Testis (tissue), 5 donors: ENCODE measurements at places on chromosomes 5 and 9.

DNA sequence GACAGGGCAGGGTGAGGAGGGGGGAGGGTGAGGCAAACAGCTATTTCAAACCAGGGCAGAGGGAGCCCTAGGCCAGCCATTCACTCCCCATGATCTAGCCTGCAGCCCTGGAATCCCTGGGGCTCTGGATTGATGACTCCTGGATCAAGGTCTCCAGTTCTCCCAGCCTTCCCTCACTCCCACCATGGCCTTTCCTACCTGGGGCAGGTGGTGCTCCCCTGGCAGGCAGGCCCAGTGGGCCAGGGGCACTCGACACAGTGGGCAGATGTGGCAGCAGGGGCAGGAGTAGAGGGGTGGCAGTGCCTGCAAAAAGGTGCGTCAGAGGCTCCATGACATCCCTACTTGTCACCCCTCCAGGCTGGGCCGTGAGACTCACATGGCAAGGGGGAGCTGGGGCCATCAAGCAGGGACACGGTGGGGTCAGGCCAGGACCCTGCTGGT, 6.0 kb downstream of the KIF12 start:
- no peak for DNase-seq

GRCh38 chr9:35790385-35791296, 750 bp upstream of the NPR2 start:
- DNase-seq: peak; percentile 85

DNA sequence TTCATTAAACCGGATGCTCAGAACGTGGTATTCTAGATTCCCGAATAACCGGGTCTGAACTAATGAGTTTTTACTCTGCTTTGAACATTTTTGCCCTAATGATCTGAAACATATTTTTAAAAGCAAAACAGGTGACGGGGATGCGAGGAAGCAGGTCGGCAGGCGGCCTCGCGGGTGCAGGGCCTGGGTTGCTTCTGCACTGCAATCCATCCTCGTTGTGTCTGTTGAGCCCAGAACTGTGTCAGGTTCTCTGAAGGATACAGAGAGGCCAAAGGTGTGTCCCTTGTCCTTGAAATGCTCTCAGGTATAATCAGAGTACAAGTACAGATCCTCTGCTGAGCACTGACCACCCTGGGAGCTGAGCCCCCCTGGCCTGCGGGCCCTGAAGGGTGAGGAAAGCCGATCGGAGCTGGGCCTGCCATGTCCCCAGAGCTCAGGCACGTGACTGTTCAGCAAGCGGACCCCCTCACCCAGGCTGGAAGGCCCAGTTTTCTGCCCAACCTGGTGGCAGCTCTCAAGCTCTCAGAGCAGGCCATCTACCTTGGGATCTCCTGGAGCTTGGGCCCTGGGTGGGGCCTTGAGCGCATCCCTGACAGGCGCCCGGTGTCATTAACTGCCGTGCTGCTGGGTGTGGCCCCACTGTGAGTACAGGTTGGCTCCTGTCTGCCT, 151.8 kb downstream of the OLFM1 start:
- no peak for DNase-seq

DNA sequence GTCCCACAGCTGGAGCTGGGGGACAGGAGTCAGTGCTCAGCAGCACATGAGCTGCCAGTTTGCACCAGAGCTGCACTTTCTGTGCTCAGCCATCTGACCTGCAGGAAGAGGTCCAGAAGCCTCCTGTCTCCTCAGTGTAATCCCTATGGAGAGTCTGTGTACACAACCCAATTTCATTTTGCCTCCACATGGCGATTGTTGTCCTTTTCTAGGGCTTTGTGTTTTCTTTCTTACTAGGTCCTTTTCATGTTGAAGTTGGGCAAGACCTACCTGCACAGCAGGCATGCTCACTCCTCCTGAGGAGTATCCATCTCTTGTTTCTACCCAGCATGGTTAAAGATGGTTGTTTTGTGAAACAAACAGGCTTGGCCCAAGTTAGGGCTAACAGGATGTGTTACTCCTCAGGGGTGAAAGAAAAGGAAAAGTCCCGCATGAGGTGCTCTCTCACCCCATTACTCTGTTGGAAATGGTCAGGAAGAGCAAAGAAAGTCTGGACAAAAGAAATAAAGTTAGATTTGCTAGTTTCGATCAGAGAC, 273.0 kb downstream of the TMEM167A start:
- no peak for DNase-seq

DNA sequence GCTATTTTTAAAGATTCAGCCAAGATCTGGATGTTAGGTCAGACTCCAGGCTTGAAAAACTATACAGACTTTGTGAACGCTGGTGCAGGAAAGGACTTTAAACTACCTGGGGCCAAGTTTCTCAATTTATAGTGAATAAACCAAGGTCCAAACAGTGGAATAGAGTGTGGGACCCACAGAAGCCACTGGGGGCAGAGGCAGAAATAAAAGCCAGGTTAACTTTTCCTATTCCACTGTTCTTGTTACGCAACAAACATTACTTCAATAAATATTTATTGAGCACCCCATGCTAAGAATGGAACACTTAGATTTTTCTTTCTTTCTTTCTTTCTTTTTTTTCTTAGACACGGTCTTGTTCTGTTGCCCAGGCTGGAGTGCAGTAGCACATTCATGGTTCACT, 11.0 kb upstream of the HAVCR1 start:
- DNase-seq: no peak

DNA sequence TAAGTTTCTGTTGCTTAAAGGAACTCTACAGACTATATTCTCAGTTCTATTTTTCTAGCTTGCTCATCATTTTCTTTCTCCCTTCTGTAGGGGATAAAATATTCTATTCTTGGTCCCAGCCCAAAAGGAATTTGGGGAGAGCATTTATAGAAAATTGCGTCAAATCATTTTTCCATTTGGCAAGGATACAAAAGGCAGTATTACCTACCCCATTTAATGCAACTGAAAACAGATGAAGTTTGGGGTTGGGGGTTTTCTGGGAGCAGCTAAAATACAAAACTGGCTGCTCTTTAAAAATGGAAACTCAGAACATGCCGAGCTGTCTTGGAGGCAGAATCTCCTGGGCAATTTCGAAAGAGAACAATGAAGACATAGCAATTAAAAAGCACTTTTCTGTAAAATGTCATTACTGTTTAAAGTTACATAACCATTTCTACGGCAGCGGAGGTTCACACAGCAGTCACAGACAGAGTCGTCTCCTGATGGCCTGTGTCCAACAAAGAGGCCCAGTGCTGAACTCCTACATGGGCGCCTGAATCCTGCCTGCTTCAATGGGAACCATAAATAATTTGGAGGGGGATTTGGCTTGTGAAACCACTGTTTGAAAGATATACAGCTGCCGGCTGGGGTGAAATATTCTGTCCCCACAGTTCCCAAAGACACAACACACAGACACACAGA, 152.4 kb downstream of the BRINP1 start:
- DNase-seq: peak; percentile 46

DNA sequence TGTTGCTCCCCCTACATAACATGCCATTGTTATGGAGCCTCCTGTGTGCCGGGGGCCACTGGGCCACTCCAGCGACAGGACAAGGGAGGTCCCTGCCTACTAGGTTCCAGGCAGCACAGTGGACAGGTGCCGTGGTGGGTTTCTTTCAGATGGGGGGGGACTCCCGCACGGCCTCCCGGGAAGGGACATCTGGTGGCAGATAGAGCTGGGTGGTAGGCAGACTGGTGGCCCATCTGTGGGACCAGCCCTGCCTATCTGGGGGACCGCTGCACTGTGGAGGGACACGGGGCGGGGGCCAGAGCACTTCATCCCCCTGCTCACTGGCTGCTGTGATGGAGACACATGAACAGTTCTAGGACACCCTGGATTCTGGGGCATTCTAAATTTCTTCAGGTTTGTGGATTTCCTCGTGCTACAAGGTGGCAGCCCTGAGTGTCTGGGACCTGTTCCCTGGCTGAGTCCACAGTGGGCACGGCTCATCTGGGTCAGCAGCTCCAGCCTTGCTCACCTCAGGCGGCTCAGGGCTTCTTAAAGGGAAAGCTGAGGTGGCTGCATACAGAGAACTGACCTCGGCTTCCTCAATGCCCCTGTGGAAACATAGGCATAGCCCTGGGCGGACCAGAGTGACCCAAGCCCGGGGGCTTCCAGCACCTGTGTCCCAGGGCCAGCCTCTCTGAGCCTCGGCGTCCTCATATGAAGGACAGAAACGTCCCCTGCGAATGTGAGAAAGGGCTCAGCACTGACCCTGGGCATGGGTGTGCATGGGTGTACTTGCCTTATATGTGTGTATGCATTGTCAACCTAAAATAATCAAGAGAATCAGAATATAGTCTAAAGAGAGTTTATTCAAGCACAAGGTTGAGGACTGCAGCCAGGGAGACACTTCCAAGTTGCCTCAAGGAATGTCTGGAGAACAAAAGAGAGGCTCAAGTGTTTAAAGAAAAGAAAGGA, 22.5 kb downstream of the FGD3 start:
- no peak for DNase-seq

GRCh38 chr9:134570151-134570621, 71.4 kb upstream of the COL5A1 start:
- peak; percentile 8 for DNase-seq

DNA sequence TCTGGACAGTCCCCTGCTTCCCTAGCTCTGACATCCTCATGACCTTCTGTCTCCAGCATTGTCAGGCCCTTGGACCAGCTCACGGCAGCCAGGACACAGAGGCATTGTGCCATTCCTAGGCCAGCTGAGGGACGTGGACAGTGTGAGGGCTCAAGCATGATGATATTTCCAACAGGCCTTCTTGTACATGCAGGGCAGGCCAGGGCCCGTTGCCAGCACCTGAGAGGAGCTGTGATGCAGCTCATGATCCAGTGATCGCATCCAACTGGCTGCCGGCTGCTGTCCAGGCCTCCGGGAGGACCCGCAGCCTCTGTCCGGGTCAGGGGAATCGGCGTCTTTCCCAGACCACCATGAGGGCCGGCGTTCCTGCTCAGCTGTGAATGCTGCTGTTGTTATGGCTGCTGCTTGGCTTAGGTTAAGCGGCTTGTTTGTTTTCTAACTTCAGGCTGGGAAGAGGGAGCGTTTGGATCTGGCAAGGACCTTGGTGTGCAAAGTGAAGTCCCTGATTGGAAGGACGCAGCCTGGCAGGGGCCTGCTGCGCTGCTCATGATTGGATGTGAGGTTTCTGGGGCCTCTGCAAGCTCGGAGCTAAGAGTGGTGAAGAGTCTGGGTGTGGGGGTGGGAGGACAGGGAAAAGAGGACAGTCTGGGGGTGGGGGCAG, 53.8 kb downstream of the PDZD2 start:
- peak; percentile 83 for DNase-seq

GRCh38 chr9:13567833-13568232, 288.3 kb upstream of the MPDZ start:
- DNase-seq: no peak

DNA sequence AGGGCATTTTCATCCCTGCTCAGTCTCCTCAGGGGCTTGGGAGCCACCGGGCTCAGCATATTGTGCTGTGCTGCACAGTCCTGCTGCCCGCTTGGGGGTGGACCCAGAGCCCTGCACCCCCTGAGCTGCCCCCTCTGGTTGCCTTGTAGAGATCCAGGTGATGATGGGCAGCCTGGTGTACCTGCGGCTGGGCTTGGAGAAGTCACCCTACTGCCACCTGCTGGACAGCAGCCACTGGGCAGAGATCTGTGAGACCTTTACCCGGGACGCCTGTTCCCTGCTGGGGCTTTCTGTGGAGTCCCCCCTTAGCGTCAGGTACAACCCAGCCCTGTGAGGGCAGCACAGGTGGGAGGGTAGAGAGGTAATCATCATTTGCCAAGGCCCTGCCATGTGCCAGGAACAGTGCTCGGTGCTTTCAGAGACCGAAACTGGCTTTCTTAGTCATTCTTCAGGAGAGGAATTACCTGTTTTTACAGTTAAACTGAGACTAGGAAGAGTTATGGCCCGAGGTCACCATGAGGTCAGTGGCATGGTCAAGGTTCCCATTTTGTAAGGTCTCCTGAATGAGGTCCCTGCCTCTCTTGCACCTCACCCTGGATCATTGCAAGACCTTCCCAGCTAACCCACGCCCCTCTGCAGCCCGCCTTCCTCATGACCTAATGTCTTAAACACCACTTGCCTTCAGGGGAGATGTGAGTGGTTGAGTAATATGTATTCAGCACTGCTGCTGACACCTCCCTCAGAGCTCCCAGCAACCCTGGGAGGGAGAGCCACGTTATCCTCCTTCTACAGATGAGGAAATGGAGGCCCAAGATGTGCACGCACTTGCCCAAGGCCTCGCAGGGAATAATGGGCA, 7.5 kb downstream of the NHP2 start:
- DNase-seq: peak; percentile 75

- DNase-seq: no peak
These were observed 47.7 kb downstream of the SPTAN1 start for GRCh38 chr9:128600099-128600498.

DNA sequence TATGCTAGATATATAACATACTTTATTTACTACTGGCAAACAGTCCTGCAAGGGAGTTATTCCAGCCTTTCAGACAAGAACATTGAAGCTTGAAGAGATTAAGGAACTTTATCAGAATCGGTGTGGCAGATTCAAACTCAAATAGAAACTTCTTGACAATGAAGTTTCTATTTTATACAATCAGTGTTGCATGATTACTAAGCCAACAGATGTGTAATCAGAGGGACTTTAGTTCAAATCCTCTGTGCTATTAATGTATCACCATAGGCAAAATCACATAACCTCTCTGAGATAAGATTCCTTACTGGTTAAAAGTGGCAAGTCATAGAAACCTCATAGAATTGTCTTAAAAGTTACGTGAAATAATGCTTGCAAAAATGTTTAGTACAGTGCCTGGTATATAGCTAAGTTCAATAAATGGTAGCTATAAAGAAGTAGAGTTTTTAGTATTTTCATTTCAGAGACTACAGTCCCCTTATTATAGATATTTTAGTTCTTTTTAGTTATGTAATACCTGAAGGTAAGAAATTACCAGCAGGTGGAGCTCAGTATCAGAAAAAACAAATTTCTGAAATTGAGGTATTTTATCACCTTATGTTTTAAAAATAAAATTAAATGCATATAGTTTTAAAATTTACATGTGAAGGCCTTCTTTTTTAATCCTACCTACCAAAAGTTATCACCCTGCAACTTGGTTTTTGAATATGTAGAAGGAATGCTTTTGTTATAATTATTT, 172.1 kb downstream of the FER start:
- DNase-seq: no peak

- no peak for DNase-seq
These were observed 226.0 kb downstream of the HINT1 start for GRCh38 chr5:130939059-130939458.

- DNase-seq: no peak
These were observed 58.7 kb downstream of the ARHGEF28 start for GRCh38 chr5:73684691-73685090.

DNA sequence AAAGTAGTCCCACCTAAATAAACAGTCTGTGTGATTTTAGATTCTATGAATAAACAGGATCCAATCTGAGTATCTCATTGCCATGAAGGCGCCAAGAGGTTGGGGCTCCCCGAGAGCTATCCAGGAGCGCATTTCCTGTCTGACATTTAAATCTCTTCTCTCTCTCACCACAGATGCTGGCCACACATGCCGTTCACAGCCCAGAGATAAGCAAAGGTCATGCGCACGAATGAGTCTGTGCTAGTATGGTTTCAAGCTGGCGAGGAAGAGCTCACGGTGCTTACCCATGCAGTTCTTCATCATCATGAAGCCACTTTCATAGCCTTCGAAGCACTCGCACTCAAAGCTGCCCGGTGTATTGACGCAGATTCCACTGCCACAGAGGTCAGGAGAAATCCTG, 199.4 kb downstream of the FBN2 start:
- no peak for DNase-seq

- no peak for DNase-seq
These were observed 225.5 kb upstream of the ELAVL2 start for GRCh38 chr9:24051587-24051986.
